ENCODE measurements at places on chromosomes 3 and 15.

- no peak for DNase-seq
These were observed 110.1 kb upstream of the GBE1 start for GRCh38 chr3:81871358-81872155.

DNA sequence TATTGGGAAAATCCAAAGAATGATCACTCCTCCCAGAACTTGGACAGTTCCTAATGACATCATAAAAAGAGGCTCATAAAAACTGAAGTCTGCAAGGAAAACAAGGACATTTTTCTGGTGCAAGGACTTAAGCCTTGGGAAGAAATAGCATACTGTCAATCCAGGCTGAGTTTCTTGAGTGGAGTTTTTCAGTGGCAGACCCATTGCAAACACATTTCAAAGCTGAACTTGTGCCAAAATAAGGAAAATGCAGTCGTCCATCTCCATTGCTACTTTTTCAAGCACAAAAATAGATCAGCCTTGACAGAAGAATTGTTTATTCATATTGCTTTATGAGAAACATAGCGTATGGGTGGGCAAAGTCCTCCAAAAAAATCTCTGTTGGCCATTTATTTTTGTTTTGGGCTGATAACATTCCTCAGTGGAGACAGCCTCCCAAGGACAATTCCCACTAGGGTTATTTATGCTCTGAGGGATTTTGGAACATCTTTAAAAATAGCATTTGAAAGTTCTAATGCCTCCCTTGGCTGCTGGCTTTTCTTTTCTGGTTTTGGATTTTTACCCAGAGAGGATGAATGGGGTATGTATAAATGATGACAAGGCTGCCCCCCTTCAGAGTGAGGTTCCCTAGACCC, 220.0 kb downstream of the CADPS start:
- DNase-seq: no peak

- no peak for DNase-seq
These were observed 740 bp downstream of the MAGI1 start for GRCh38 chr3:66037986-66038369.

- no peak for DNase-seq
These were observed 29.0 kb downstream of the GOLM2 start for GRCh38 chr15:44317423-44318058.

DNA sequence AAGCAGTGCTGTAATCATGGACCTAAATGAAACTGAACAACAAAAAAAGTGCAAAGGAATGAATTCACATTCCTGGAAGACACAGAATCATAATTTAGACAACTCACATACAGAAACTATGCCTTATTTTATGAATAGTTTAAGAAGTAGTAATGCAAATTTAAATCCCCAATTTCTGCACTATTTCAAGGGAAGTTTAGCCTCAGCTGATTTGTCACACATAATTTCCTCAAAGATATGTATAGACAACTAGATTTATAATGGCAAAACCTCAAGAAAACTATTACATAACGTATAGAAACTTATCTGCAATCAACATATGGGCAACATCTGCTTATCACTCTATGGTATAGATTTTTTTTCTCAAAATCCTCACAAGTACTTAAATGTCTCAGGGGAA, 7.8 kb upstream of the PTX3 start:
- no peak for DNase-seq
